ENCODE measurements at places on chromosomes 12 and 14.

DNA sequence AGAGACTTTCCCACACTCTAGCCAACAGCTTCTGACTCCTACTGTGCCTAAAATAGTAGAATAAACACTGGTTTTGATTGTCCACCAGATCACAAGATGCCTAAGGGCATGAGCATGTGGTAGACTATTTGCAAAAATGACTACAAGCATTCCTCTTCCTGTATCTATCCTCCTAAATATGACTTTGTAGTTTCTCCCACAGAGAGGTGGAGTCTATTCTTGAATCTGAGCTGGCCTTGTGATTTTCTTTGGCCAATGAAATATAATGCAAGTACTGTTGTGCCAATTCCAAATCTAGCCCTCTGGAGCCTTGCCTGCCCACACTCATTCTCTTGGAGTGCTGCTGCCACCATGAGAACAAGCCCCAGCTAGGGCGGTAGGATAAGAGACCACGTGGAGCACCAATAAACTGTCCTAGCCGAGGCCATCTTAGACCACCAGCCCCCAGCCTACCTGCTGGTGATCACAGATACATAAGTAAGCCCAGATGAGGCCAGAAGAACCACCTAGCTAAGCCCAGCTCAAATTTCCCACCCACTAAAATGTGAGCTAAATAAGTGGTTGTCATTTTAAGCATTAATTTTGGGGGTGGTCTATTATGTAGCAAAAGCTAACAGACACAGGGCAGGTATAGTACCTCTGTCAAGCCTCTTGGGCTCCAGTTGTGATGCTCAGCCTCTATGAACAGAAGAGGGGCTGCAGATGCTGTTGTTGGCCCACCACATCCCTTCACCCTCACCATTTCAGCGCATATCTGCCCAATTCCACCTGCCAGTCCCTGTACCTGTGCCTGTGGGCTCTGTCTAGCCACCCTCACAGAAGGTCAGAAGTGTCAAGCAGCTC lies 17.9 kb downstream of the ZFP36L1 start:
- DNase-seq: no peak

- DNase-seq: no peak
Observed at GRCh38 chr12:53200107-53200457, 7.0 kb downstream of the ITGB7 start.

GRCh38 chr12:127081058-127081457 lies 1185.9 kb upstream of the TMEM132C start:
- DNase-seq: no peak

- DNase-seq: no peak
Observed at GRCh38 chr12:70667253-70667652, 30.0 kb upstream of the PTPRB start.

DNA sequence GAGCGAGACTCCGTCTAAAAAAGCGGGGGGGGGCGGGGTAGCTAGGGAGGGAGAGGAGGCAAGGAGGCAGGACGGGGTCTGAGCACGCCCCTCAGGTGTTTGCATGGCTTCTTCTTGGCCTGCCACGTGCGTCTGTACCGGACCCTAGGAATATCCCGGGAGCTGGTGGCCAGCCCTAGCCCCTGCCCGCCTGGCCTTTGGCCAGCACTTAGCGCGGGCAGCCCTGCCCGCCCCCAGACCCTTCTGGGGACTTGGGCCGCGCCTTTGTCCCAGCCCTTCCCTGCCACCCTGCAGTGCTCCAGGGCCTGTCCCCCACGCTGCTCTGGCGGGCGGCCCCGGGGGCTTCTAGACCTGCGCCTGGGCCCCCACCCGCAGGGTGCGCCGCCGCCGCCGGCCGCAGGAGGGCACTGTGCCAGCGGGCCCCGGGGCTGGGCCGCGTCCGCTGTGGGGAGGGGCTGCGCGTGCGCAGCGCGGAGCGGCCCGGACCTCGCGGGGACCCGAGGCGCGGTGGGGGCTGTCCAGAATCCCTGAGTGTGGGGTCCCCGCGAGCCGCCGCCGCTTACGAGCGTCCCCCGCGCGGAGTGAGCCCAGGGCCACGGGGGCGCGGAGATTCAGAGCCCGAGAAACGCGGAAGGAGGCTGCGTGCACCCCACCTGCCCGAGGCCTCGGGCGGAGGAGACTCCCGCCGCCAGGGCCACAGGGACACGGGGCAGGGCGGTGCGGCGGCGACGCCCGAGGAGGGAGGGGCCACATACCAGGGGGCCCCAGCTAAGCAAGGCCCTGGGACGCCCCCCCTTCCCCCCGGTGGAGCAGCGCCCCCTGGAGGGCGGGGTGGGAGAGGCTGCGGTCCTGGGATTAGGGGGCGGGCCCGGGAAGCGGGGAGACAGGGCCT lies 21.0 kb downstream of the SLC25A29 start:
- no peak for DNase-seq

DNA sequence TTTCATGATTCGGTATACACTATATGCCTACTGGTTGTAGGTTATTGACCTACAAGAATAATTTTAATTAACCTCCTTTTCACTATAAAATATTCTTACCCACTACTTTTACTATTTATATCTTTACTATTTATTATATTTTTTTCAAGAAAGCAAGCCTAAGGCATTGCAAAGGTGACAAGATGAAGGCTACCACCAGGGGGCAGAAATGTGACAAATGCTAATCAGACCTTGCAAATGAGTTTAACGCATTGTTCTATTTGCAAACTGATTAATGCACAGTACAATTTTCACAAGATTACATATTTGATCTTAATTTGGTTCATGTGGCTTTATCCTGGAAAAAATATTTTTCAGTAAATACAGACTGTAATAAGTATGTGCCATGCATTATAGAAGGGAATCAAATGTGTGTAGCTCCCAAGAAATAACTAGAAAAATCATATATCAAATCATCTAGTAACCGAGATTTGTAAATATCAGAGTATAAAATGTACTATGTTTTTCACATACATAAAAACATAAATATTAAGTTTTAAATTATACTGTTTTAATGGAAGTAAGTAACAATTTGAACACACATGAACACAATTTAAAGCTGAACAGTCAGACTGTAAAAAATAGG lies 107.0 kb downstream of the ADAMTS20 start:
- DNase-seq: peak; percentile 19

GRCh38 chr12:24139035-24139434 lies 189.6 kb upstream of the SOX5 start:
- no peak for DNase-seq

DNA sequence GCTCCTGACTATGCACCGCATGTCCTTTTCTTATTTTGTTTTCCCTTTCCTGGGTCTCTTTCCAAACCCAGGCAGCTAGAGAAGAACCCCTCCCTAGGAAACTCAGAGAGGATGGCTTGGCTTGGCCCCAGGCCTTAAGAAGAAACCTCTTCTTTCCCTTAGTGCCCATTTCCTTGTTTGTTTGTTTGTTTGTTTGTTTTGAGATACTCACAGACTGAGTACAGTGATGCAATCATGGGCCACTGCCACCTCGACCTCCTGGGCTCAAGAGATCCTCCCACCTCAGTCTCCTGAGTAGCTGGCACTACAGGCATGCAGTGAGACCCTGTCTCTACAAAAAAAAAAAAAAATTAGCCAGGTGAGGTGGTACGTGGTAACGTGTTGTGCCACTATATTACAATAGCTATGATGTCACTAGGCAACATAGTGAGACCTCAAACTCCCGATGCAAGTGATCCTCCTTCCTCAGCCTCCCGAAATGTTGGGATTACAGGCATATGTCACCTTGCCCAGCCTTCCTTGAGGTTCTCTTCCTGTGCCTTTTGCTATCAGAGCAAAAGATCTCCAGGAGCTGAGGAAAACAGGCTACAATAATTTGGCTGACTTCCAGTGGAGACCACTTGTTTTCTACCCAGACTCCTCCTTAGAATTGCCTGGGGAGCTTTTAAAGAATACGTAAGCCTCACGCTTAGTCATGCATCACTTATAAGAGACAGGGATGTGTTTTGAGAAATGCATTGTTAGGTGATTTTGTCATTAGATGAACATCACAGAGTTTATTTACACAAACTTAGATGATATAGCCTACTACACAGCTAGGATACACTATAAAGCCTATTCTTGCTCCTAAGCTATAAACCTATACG lies 34.5 kb upstream of the LGALS3 start:
- no peak for DNase-seq

GRCh38 chr14:94827711-94828447 lies 58.0 kb upstream of the GSC start:
- DNase-seq: no peak

GRCh38 chr12:28622406-28622805 lies 432.1 kb downstream of the CCDC91 start:
- DNase-seq: peak; percentile 8

DNA sequence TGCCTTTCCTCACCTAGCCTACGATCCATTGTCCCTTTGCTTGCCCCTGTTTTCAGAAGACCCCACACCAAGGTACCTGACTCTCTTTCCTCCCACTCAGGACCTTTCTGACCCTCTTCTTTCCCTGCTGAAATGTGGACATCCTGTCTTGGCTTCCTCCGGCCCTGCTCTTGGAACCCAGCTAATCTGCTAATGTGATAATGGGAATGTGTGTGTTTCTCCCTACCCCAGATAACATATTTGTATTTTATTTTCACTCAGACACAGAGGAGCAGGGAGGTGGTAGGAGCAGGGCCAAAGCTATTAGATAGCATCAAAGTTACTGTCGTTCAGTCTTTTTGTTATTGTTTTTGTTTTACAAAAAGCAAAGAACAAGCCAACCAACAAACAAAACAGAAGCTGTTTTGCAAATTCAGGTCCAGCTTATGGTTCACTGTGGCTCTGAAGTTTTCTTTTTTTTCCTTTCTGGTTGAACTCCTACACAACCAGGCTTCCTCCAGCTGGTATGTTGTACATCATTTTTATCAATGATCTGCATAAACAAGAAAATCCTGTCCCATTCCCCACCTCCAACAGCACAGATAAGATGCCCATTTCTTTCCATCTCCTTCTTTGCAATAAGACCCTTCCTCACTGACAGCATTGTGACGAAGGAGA lies 137.3 kb downstream of the C12orf75 start:
- DNase-seq: no peak

- no peak for DNase-seq
Observed at GRCh38 chr12:58443273-58443980, 476.9 kb downstream of the LRIG3 start.

DNA sequence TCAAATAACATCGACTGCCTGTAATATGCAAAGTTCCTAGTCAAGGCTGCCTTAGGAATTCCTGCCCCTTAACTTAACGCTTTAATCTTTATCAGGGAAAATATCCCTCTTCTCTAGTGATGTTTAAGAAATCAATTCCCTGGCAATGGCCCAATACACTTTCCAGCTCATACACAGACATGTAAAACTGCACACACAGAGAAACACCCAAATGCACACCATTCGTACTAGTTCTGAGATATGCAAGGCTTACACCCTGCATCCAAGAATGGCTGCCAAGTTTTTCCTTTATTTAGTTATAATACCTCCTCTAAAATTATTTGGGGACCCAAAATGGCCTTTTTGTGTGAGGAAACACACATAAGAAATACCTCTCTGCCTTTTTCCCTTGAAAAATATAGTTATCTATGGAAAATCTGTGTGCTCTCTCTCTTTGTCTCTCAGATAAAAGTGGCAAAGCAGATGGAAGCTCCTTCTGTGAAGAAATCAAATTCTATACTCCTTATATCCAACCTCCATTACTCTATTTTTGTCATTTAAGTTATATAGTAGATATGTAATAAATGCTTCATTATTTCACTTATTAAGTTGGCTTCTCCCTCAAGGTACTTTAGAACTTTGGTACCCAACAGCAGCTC lies 120.0 kb upstream of the MDM1 start:
- DNase-seq: no peak

DNA sequence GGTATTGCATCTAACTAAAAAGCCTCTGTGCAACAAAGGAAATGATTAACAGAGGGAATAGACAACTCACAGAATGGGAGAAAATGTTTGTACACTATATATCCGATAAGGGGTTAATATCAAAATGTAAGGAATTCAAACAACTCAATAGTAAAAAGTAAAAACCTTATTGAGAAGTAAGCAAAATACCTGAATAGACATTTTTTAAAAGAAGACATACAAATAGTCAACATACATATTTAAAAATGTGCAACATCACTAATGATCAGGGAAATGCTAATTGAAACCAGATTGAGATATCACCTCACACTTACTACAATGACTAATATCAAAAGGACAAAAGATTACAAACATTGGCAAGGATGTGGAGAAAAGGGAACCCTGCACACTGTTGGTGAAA lies 31.9 kb upstream of the LGR5 start:
- no peak for DNase-seq

GRCh38 chr14:104339361-104339760 lies 201.0 kb downstream of the KIF26A start:
- DNase-seq: no peak

DNA sequence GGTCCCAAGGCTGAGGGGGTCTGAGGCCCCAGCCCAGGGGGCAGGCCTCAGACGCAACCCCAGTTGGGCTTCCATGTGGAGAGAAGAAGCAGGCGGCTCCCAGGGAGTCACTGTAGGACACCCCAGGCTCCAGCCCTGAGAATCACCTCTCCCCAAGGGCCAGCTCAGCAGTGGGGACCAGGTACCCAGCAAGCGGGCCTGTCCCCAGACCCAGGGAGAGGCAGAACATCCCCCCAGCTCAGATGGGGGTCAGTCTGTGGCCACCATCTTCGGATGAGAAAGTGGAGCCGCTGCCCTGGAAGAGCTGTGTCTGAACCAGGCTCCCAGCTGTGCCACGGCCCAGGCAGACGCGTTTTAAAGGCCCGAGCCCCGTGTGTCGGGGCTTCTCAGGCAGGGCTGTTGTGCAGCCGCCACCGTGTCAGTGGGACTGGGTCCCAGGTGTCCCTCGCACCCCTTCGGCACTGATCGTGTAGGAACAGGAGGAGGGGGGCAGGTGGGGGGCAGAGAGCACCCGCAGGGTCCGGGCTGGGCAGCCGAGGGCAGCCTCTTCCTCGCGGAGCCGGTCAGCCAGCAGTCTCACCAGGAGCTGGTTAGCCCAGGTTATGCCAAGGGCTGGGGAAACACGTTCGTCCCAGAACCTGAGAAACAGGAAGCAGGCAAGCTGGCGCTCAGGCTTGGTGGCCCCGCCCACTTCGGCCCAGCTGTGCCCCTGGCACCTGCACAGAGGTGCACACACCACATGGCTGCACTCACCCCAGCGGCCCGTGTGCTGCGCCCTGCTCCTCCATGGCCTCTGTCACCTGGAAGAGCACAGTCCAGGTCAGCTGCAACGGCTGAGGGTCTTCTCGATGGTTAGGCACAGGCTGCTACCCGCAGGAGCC lies 16.6 kb downstream of the XRCC3 start:
- DNase-seq: no peak

- no peak for DNase-seq
Observed at GRCh38 chr14:71133296-71133695, 226.0 kb downstream of the PCNX1 start.

- no peak for DNase-seq
Observed at GRCh38 chr14:52026901-52027300, 37.6 kb downstream of the RTRAF start.

- no peak for DNase-seq
Observed at GRCh38 chr12:49461221-49461620, 77.6 kb upstream of the KCNH3 start.

GRCh38 chr12:109389146-109389545 lies 41.4 kb downstream of the MYO1H start:
- no peak for DNase-seq

All from GM04504 (cell line).